ENCODE measurements at places on chromosomes 12 and 14. TPM values are rescaled to one million over a fixed set of nuclear protein-coding genes. Genes with fewer than 3 reads are reported as not detected.

GRCh38 chr12:89067421-89068187, 284.7 kb downstream of the DUSP6 start:
- peaks cover 3% of the 10 kb centered on the region for H3K4me1 ChIP-seq
- H3K36me3 ChIP-seq = no peaks in the 10 kb centered on the region
- no peak overlapping the region for H3K27ac ChIP-seq
- no peak for DNase-seq

Gene HEATR5A
- 31.0 TPM for total RNA-seq

- no peaks in the 10 kb centered on the region for H3K36me3 ChIP-seq
- no peak overlapping the region for H3K4me3 ChIP-seq
- no peak for DNase-seq
- no peaks in the 10 kb centered on the region for H3K4me1 ChIP-seq
- no peak overlapping the region for H3K27ac ChIP-seq
These were observed 26.2 kb downstream of the AVPR1A start for GRCh38 chr12:63124778-63125177.

DNA sequence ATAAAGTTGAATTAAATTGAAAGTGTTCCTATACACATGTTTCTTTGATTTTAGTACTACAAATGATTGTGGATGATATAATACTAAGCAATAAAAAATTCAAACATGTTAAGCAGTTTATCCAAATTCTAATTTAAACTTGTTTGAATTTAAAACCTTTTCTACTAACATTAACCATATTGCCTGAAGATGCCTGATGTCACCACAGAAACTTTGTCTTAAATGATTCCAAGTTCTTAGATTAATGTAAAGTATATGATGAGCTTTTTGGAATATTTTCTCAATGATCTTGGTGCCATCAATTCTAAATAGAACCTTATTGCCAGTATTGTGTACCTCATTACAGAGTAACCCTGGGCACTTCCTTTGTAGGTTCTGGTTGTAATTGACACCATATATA, 259.6 kb downstream of the NAV3 start:
- H3K27me3 ChIP-seq = no peaks in the 10 kb centered on the region
- no peak overlapping the region for H3K27ac ChIP-seq
- no peak for DNase-seq

Gene NKX2-1
- 375 TPM for total RNA-seq

DNA sequence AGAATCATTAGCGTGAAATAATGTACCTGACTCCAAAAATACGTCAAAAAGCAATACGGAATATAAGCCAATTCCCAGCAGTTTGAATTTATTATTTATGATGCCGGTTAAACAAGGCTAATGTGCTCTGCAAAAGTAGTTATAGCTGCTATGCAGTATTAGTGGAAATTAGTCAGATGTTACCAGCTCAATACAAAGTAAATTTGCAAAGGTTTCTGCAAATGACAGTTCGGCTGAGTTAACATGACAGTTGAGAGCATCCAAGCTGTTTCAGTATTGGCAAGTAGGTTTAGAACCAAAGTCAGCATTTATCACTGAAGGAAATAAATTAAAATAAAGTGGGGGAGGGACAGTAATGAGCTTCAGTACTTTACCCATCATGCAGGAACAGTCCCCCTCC, 1665.8 kb upstream of the FLRT2 start:
- H3K4me1 ChIP-seq = no peaks in the 10 kb centered on the region
- H3K4me3 ChIP-seq = no peak overlapping the region
- DNase-seq = no peak
- no peaks in the 10 kb centered on the region for H3K36me3 ChIP-seq

GRCh38 chr14:96130391-96130790, 74.2 kb upstream of the BDKRB2 start:
- H3K4me1 ChIP-seq = peaks cover 9% of the 10 kb centered on the region
- no peak for DNase-seq
- H3K27me3 ChIP-seq = no peaks in the 10 kb centered on the region
- no peak overlapping the region for H3K27ac ChIP-seq

Gene CRIP2
- total RNA-seq = 160 TPM

DNA sequence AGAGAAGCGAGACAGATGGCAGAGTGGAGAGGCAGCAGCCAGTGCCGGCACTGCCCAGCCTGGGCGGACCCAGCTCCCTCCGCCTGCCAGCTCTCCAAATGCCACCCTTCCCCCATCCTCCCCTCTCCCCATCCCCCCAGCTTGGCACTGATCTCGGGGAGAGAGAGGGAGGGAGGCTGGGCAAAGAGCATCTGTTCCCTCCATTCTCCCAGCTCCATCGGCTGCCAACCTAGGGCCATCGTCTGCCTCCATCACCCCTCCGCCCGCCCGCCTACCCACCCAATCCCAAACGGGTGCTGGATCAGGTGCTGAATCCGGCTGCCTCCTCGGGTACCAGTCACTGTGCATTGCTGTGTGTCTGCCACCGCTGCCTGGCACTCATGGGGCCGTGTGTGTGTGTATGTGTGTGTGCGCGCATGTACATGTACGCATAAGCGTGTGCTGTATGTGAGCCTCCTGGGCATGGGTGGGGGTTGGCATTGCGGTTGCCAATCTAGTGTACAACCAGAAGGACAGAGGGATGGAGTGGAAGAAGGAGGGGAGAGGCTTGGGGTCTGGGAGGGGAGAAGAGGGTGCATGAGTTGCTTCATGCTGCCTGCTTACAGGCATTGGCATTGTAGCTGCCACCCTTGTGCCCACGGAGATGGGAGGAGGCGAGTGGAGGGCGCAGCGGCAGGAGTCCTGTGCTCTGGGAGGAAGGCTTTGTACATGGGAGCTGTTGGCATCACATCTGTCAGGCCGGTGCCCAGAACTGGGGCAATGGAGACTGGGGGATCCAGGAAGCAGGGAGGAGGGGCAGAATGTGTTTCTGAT, 38.4 kb downstream of the ZFHX2 start:
- no peak overlapping the region for H3K4me3 ChIP-seq
- no peak for DNase-seq
- no peaks in the 10 kb centered on the region for H3K27me3 ChIP-seq
- no peaks in the 10 kb centered on the region for H3K4me1 ChIP-seq
- no peaks in the 10 kb centered on the region for H3K36me3 ChIP-seq

GRCh38 chr12:44960423-44960822, 84.3 kb upstream of the NELL2 start:
- H3K36me3 ChIP-seq = no peaks in the 10 kb centered on the region
- no peak overlapping the region for H3K27ac ChIP-seq
- H3K27me3 ChIP-seq = no peaks in the 10 kb centered on the region
- H3K4me3 ChIP-seq = no peak overlapping the region
- H3K4me1 ChIP-seq = no peaks in the 10 kb centered on the region

DNA sequence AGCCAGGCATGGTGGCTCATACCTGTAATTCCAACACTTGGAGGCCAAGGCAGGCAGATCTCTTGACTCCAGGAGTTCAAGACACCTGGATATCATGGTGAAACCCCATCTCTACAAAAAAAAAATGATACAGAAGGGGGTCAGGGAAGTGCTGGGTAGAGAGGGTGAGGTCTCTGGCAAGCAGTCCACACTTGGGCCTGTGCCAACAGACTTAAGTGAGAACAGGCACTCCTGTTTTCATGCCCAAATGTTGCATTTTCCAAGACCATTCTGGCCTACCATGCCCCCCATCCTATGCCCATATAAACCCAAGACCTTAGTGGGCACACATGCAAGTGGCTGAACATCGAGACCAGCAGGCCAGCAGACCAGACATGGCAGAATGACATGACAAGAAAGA, 16.0 kb upstream of the CMAS start:
- no peaks in the 10 kb centered on the region for H3K27me3 ChIP-seq
- H3K36me3 ChIP-seq = no peaks in the 10 kb centered on the region
- peaks cover 2% of the 10 kb centered on the region for H3K4me1 ChIP-seq
- DNase-seq = peak; percentile 12

DNA sequence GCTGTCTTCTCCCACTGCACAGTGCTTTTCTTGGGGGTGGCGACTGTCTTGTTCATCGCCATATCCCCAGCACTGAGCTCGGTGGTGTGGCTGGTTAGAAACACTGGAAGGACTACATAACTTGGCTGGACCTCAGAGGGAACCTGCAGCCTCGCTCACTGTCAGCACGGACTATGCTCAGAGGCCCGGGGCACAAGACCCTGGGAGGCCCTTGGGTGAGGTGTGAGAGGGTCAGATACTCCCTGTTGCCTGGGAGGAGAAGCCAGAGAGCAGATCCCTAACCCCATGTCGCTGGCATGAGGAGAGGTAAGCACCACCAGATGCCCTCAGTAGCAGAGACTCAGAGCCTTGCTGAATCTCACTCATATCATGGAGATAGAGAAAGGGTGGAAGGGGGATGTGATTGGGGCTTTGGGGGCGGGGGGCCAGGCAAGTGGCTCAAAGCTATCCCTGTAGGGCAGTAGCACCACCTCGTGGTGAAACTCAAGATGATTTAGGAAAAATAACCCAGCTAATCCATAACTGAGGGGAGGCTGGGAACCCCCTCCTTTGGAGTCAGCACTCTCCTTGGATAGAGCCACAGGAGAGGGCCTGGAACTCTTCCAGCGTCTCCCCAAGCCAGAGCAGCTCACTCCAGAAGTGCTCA, 18.7 kb upstream of the HDAC7 start:
- no peak overlapping the region for H3K27ac ChIP-seq
- no peak overlapping the region for H3K4me3 ChIP-seq
- no peaks in the 10 kb centered on the region for H3K36me3 ChIP-seq
- no peaks in the 10 kb centered on the region for H3K27me3 ChIP-seq
- H3K4me1 ChIP-seq = peaks cover 9% of the 10 kb centered on the region
- peak; percentile 39 for DNase-seq

DNA sequence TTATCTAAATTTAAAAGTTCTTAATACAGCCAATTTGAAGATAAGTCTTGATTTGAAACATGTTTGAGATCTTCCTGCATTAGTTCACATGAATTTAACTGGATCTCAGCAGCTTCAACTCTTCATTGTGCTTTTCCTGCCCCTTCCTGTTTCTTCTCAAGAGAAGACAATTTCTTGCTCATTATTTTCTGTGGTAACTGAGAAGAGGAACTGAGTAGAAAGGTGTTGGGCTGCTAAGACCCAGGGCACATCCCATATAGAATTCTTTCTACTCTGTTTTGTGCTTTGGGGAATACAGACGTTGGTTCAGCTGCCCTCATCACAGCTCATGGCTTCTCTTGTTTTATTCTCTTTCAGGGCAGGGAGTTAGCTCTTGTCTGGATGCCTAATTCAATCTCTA, 110.2 kb downstream of the SNAPC1 start:
- no peak overlapping the region for H3K4me3 ChIP-seq
- no peaks in the 10 kb centered on the region for H3K36me3 ChIP-seq
- no peaks in the 10 kb centered on the region for H3K27me3 ChIP-seq
- no peak for DNase-seq

- DNase-seq = peak; percentile 79
- no peak overlapping the region for H3K4me3 ChIP-seq
- H3K4me1 ChIP-seq = peaks cover 5% of the 10 kb centered on the region
- no peak overlapping the region for H3K27ac ChIP-seq
These were observed 5.9 kb upstream of the GDF11 start for GRCh38 chr12:55736780-55737580.

- DNase-seq = peak; percentile 45
- H3K27me3 ChIP-seq = no peaks in the 10 kb centered on the region
- H3K36me3 ChIP-seq = peaks cover 12% of the 10 kb centered on the region
- peak overlapping the region; percentile 64 for H3K27ac ChIP-seq
These were observed 2.6 kb downstream of the IFFO1 start for GRCh38 chr12:6553051-6553868.

Gene SOX5
- 13.2 TPM for total RNA-seq

Gene ACSM4
- not detected for total RNA-seq

DNA sequence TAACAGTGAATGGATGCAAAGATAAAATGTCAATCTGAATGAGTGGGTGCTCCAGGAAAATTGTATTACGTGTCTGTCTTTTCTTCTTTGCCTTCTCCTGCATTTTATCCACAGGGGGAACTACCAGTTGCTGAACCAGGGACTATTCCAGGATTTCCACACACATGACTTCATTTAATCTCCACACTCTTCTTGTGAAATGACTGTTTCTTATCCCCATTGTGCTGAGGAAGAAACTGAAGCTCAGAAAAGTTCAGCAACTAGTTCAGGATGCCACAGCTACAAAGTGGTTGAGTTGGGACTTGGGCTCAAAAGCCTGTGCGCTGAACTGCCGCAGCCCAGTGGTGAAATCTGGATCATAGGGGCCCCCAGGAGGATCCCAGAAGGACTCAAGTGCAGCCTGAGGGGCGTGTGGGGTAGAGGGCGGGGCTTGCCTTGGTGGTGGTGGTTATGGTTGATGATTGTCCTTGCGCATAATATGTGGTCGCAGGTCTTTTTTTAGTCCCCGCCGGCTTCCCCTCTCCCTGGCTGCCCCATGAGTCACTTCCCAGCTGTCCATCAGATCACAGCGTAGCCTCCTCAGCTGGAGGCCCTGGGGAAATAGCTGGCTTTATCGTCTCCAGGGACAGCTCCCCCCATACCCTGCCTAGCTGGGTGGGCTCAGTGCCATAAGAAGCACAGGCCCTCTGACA, 235.2 kb upstream of the CRY1 start:
- no peak overlapping the region for H3K4me3 ChIP-seq
- peaks cover under 1% of the 10 kb centered on the region for H3K4me1 ChIP-seq
- DNase-seq = no peak
- H3K36me3 ChIP-seq = no peaks in the 10 kb centered on the region

Gene FZD10
- total RNA-seq = 1.2 TPM

DNA sequence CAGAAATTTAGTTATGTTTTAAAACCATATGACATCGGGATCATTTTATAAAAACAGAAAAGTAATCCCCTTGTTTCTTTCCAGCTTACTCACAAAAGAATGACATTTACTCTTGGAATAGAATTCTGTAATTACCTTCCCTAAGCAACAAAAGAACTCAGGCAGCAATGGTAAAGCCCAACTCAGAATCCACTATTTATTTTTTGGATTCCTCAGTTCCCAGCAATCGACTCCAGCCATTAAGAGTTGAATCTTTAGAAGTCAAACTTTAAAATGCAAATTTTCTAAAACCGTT, 65.9 kb downstream of the FOXN3 start:
- H3K4me3 ChIP-seq = no peak overlapping the region
- no peaks in the 10 kb centered on the region for H3K27me3 ChIP-seq
- peaks cover 7% of the 10 kb centered on the region for H3K4me1 ChIP-seq
- H3K36me3 ChIP-seq = no peaks in the 10 kb centered on the region
- no peak overlapping the region for H3K27ac ChIP-seq

Gene SYT1
- 0.58 TPM for total RNA-seq

DNA sequence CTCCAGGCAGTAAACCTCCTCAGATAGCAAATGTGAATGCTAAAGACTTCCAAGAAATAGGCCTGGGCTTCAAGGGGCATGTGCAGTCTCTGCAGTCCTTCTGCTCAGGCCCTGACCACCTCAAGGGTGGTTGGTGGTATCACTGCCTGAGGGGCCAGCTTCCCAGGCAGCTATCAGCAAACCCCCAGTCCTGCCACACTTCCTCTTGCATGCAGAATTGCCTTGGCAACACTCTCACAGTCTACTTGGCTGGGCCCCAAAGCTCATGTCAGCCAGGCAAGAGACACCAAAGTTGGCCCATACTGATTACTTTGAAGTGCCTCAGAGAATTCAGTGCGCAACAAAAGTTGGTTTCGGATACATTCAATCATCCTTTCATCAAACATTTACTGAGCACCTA, 3.5 kb upstream of the ASB8 start:
- H3K4me1 ChIP-seq = peaks cover 8% of the 10 kb centered on the region
- H3K4me3 ChIP-seq = no peak overlapping the region
- H3K36me3 ChIP-seq = no peaks in the 10 kb centered on the region
- DNase-seq = peak; percentile 61
- no peaks in the 10 kb centered on the region for H3K27me3 ChIP-seq

GRCh38 chr12:48237162-48237561, 34.1 kb upstream of the OR10AD1 start:
- H3K4me1 ChIP-seq = no peaks in the 10 kb centered on the region
- no peak for DNase-seq
- H3K36me3 ChIP-seq = no peaks in the 10 kb centered on the region
- H3K4me3 ChIP-seq = no peak overlapping the region

Gene AKAP6
- total RNA-seq = 13.4 TPM

Gene STAC3
- 3.0 TPM for total RNA-seq

Data from thyroid gland (tissue), 4 donors.